T-helper 1 cell (primary cell): ENCODE measurements at places on chromosomes 1 and 21.

GRCh38 chr21:35622612-35623011, 437.7 kb downstream of the SETD4 start:
- no peak for DNase-seq

GRCh38 chr1:93635614-93636543, 45.8 kb downstream of the BCAR3 start:
- no peak for DNase-seq

DNA sequence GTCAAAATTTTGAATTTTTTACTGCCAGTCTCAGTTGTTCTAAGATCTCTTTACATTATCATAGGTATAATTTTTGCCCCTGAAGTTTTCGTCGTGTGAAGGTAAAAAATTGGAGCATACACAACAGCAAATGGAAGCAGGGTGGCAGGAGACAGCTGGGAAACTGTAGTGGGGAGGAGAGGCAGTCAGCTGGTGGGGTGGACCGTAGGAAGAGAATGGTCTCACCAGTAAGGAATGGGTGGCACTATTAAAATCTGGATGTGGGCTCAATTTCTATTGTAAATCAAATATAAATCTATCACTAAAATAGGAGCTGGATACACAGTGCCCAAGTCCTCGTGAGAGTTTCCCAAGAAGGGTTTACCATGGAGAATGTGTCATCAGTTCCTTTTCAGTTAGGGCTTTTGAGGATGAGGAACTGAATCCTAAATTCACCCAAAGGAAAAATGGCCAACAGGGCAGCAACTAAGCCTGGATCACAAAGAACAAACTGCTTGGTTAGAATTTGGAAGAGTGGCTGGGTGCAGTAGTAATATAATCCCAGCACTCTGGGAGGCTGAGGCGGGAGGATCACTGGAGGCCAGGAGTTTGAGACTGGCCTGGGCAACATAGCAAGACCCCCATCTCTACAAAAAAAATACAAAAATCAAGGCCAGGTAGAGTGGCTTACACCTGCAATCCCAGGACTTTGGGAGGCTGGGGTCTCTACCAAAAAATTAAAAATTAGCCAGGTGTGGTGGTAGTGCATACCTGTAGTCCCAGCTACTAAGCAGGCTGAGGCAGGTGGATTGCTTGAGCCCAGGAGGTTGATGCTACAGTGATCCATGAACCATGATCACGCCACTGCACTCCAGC, 10.5 kb upstream of the IRF2BP2 start:
- no peak for DNase-seq

GRCh38 chr1:941015-941587, 17.4 kb downstream of the SAMD11 start:
- DNase-seq, result no peak

GRCh38 chr1:2916153-2916552, 105.1 kb upstream of the ACTRT2 start:
- no peak for DNase-seq

DNA sequence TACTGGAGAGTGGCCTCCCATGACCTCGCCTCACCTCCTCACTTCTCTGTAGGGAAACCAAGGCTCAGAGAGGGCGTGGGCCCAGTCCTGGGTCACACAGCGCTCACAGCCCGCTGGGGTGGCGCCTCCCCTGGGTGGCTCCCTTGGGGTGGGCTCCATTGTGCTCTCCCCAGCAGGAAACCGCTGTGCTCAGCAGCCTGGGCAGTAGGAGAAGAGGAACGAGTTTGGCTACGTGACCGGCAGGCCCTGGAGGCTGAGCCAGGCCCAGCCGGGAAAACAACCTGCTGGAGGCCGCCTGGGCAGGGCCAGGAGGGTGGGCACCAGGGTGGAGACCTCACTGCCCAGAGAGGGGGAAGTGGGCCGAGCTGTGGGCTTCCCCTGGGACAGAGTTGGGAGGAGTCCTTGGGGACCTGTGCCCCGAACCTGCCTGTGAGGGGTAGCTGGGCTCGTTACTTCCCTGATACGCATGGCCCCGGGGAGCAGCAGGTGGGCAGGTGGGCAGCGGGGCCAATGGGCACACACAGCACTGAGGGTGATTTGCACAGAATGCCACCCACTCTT, 15.0 kb upstream of the FAM131C start:
- no peak for DNase-seq

DNA sequence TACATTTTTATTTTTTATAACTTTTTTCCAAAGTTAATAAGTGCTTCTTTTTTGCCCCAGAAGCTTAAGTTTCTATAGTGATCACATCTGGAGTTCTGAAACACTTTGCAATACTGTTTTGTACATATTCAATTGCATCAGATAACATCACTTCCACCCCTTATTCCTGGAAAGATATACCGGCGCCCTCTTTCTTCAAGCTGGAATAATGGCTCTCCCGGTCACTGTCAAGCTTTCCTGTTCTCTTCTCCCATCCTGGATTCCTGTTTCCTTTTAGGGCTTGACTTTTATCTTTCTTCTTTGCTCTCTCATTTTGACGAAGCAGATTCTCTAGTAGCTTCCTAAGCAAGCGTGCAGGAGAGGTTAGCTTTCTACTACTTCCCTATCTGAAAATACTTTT, 1866.8 kb downstream of the MRPL39 start:
- DNase-seq, result no peak

DNA sequence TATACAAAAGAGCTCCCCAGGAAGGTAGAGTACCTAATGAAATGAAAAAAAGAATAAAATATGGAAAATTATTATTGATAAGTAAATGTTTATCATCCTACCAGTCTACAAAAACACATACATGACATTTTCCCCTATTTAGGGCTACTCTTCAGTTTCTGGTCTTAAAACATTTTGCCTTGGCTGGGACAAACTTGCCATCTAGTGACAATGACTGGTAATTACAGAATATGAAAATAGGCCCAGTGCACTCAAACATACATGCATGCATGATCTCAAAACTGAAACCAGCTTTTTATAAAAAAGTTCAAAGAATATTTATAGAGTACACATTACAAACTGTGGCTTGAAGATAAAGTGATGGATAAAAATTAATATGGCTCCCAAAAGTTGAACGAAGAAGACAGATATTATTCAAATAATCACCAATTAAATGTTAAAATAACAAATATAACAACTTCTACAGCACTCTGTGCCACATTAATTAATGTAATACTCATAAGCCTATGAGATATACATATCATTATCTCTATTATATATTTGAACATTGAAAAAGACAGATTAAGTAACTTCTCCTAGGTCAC, 10.5 kb upstream of the RNPC3 start:
- DNase-seq, result no peak

DNA sequence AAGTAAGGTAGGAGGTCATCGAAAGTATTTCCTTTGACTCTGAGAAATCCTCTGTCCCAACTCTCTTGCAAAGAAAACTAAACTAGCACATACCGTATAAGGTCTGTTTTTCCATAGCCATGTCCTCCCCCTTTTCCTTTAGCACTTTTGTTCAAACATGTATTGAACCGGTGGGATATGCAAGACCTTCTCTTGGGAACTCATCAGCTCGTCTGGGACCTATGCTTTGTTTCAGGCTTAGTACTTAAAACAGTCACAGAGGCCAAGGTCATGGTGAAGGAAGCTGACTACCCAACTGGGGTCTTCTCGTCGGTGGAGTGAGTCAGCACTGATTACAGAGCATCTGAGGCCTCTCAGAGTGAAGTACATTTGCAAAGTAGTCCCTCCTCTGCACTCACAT, 185.0 kb downstream of the ZBTB18 start:
- DNase-seq, result no peak

DNA sequence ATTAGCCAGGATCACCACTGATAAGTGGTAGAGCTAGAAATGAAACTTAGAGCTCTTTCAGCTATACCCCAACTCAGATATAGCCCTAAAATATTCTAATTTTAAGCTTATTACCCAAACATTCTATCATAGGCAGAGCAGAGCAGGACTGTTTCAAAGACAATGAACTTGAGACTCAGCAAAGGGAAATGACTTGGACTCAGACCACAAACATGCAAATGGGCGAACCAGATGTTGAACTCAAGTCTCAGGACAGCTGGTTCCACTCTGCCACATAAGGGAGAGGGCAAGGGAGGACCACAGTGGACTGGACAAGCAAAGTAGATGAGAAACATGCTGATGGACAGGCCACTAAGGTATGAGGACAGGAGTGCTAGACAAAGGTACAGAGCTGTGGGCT, 315.3 kb downstream of the OMA1 start:
- DNase-seq, result no peak

GRCh38 chr21:29232530-29233255, 66.0 kb upstream of the BACH1 start:
- DNase-seq, result no peak

DNA sequence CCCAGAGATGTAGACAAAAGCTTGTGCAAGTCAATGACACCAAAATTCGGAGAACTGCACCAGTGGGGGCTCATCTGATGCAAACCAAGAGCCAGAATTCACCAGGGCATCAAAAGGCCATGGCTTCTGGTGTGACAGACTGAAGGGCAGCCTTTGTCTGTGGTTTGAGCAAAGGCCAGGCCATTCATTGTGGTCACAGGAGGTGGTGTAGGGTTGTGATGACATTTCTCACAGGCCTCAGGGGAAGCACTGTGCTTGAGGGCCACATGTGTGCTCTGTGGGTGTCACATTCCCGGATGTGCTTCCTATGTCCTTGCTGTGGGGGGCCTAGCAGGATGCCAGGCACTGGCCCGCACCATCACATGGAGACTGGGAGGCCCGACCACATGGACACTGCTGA, 22.5 kb upstream of the KCNE1 start:
- DNase-seq, result no peak

- no peak for DNase-seq
These were observed 25.5 kb downstream of the VANGL2 start for GRCh38 chr1:160425847-160426246.

GRCh38 chr1:69195136-69195535, 372.6 kb upstream of the LRRC7 start:
- DNase-seq, result no peak

DNA sequence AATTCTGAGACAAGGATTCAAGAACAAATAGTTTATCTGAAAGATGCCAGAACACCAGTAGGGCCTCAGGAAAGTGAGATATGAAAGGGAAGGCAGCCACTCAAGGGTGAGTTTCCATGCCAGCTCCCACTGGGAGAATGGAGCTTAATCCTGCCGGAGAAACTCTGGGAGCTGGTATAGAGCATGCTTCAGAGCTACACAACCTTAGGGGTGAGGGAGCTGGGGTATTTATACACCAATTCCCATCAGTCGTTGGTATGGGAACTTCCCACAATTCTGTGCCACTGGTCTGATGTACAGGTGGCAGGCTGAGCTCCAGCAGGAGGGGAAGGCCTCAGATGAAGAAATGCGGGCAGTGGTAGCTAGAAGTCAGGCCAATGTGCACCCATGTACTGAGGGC, 86.6 kb downstream of the KAZN start:
- no peak for DNase-seq

- DNase-seq, result no peak
These were observed 86.6 kb upstream of the S1PR1 start for GRCh38 chr1:101150266-101150665.
